ENCODE measurements at places on chromosomes 1 and 21.

GRCh38 chr1:111481387-111482221 lies 7.8 kb downstream of the C1orf162 start:
- peak; percentile 47 for DNase-seq

DNA sequence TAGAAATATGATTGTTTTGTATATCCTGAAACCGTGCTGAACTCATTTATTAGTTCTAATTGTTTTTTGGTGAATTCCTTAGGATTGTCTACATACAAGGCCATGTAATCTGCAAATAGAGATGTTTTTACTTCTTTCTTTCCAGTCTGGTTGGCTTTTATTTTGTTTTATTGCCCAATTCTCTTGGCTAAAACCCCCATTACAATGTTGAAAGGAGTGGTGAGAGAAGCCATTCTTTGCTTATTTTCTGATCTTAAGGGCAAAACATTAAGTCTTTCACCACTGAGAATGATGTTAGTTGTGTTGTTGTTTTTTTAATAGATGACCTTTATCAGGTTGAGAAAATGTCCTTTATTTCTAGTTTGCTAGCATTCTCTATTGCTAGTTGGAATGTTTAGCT lies 157.3 kb downstream of the NTMT2 start:
- DNase-seq: no peak

DNA sequence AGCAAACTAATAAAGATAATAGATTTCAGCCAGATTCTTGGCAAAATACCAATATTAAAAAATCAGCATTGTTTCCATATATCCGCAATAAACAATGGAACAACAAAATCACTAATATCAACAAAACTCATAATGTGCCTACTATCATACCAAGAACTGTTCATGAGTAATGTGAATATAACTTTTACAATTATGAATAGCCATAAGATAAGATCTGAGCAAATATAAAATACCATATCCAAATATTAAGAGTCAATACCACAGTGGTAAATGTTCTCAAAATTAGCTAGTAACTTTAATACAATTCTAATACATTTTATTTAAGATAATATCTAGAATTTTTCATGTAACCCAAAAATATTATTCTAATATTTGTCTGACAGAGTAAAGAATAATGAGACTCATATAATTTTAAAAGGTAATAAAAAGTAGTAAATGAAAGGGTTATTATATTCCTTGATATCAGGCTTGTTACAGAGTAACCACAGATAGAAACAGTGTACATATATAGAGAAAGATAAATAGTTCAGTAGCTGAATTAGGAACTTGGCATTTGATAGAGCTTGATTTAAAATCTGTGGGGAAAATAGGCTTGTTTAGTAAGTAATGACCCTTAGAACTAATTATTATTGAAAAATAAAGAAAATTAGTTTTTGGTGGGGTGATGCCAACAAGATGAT lies 2126.6 kb downstream of the MRPL39 start:
- DNase-seq: no peak

GRCh38 chr1:223035724-223036478 lies 107.1 kb downstream of the TLR5 start:
- no peak for DNase-seq

DNA sequence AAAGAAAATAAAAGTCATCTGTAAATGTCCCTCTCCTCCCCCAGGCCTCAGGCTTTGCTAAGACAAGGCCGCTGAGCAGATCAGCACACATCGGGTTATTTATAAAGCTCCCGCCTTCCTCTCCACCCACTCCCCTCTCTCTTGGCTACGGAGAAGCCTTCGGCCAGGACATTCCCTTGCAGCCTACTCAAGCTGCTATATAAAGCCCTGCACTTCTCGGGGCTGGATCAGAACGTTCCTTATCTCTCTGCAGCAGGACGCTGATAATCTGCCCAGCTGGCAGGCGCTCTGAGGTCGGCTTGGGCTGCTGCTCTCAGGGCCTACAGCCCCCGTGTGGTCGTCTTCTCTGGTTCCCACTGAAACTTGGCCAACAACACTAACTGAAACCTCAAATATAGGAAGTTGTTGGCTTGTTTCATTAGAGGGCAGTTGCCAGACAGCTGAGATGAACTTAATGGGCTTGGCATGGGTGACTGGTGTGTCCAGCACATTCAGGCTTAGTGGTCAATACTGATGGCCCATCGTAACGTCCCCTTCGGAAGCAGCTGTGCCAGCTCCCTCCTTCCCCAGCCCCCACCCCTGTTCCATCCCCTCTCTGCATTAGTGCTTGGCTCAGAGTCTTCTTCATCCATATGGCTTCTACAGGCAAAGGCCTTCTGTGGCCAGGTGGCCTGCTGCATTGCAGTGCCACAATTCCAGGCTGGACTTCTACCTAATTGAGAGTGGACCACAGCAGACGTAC lies 64.6 kb downstream of the IER5 start:
- DNase-seq: no peak

- DNase-seq: no peak
Observed at GRCh38 chr1:180235077-180235501, 5.0 kb downstream of the LHX4 start.

GRCh38 chr1:184747089-184747955 lies 7.3 kb downstream of the EDEM3 start:
- no peak for DNase-seq

DNA sequence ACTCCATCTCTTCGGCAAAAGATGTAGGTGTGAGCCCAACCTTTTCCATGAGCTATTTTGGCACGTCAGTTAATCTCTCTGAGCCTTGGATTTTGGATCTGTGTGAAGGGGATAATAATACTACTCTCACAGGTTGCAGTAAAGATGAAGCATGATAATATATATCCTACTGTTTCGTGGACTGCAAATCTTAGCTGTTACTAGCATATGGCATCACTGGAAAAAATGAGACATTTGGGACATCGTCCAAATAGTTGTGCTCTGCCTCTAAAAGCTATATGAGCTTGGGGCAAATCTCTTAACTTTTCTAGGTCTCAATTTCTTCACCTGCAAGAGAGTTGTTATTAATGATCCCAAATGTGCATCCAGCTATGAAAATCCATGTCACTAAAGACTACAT lies 147.4 kb upstream of the ZRANB2 start:
- DNase-seq: no peak

DNA sequence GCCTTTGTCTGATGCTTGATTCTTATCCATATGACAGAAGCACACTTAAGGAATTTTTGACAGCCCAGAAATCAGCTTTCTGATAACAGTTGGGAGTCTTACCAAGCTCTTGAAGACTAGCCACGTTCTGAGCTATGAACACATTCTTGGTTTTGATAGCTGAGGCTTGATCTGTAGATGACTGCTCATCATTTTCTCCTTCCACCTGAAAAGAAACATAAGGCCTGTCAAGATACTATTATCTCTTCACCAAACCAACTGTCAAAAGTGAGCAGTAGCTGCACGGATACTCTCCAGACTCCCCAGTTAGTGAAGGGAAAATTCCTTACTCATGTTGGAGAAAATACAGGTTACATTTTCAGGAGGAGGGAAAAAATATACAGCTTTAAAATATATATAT lies 12.2 kb downstream of the UBR4 start:
- DNase-seq: no peak

GRCh38 chr1:24919791-24920532 lies 10.1 kb downstream of the RUNX3 start:
- no peak for DNase-seq

- DNase-seq: peak; percentile 41
Observed at GRCh38 chr21:35840197-35840799, 220.0 kb downstream of the SETD4 start.

- DNase-seq: peak; percentile 24
Observed at GRCh38 chr1:75203415-75204277, 69.5 kb downstream of the LHX8 start.

GRCh38 chr1:179953974-179954492 lies 577 bp upstream of the CEP350 start:
- DNase-seq: no peak

DNA sequence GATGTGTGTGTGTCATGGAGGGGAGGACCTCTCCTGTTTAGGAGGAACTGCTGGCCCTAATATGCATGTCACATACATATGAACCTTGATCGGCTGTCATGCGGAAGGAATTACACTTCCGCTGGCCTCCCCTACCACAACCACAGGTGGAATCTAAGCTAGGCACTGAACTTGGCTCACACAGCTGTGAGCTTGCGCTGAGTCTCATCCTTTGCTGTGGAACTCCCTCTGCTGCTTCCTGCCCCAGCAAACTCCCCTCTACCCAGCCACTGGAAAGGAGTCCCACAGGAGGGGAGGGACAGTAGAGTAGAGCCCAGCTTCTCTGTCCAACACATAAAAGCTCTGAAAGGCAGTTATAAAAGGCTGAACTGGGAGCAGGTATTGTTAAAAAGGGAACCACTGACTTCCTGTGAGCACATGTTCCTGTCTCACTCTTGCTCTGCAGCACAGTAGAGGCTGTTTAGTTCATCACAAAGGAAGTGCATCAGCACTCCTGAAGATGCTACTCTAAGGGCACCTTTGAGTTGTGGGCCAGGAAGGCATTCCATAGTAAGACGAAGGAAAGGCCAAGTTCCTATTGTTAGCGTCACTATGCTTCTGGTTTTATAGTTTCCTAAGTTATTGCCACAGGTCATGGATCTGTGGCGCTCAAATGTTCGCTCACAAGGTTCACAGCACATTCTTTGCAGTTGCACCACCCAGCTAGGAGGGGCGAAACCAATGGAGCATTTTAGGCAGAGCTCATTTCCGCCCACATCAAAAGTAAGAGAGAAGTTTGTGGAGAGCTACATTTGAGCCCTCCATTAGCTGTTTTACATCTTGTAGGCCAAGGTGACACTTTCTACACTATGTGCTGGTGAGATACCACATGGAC lies 17.7 kb upstream of the PTPRC start:
- DNase-seq: no peak

- no peak for DNase-seq
Observed at GRCh38 chr1:184389446-184389845, 2.6 kb downstream of the C1orf21 start.

DNA sequence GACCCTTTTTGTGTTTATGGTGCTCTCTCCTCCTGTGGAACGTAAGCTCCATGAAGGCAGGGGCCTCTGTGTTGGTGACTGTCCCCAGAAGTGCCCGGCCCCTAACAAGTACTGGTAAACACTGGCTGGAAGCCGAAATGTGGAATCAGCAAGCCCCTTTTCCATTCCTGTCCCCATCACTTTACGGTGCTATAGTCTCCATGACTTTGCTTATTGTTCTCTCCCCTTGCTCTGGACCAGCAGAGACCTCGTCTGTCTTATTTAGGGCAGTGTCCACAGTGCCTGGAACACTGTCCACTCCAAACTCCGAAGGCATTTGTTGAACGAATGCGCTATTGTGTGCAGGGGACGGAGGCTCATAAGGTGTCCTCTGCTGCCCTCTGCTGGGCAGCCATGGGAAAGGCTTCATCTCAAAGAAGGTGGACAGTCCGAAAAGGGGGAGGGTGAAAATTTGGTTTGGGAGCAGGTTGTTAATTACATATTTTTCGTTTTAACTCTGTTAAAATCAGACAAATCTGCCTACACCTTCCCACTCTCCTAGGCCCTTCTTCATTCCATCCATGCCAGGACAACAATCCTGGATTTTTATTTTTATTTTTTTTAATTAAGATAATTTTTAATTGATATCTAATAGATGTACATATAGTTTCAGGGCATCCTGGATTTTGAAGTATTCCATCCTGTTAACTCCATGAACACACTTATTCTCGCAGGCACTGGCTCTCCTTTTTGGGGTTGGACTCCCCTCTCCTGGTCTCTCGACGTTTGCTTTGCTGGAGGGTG lies 115.6 kb downstream of the PGBD5 start:
- peak; percentile 72 for DNase-seq
